ENCODE measurements at places on chromosomes 13 and 19.

DNA sequence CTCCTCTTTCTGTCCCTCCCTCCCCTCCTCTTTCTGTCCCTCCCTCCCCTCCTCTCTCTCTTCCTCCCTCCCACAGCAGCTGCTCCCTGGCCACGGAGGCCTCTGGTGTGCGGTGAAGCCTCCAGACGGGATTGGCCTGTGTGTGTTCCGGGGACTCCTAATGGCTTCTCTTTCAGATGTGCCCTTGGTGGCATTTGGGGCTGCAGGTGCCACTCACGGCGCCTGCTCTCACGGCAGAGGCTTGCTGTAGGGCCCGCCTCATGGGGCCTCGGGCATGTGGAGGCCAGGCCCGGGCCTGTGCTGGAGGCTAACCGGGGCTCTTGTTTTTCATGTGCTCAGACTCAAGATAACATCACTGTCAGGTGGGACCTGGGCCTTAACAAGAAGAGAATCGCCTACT lies 20.9 kb downstream of the UPF1 start:
- no peak for DNase-seq

DNA sequence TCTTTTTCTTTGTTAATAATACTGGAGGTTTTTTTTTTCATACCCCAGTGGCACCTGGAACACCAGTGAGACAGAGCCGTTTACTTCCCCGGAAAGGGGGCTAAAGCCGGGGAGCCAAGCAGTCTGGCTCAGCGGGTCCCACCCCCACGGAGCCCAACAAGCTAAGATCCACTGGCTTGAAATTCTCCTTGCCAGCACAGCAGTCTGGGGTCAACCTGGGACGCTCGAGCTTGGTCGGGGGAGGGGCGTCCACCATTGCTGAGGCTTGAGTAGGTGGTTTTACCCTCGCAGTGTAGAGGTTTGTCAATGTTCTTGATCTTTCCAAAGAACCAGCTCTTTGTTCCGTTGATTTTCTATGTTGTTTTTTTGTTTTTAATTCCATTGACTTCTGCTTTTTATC lies 94.6 kb upstream of the DIAPH3 start:
- no peak for DNase-seq

DNA sequence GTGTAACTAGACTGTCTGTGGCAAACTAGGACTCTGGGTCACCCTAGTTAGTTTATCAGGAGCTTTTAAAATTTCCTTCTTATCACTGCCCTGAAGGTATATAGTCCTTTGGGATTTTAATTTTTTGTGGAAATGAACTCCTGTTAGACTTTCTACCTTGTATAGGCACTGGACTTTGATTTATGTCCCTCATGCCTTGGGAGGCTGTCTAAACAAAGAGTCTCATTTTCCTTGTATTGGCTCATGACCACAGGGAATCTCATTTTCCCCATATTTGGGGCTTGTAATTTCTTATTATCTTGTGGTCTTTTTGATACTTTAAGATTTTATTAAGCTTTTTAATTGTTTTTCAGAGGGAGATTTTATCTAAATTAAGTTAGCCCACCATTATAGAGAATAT lies 21.4 kb downstream of the KCTD4 start:
- no peak for DNase-seq

- no peak for DNase-seq
Measured at GRCh38 chr19:18800636-18801035, 9.5 kb upstream of the COMP start.

GRCh38 chr13:27083183-27083582 lies 88.4 kb downstream of the USP12 start:
- DNase-seq = no peak

GRCh38 chr19:28454083-28454482 lies 758.9 kb downstream of the UQCRFS1 start:
- no peak for DNase-seq

DNA sequence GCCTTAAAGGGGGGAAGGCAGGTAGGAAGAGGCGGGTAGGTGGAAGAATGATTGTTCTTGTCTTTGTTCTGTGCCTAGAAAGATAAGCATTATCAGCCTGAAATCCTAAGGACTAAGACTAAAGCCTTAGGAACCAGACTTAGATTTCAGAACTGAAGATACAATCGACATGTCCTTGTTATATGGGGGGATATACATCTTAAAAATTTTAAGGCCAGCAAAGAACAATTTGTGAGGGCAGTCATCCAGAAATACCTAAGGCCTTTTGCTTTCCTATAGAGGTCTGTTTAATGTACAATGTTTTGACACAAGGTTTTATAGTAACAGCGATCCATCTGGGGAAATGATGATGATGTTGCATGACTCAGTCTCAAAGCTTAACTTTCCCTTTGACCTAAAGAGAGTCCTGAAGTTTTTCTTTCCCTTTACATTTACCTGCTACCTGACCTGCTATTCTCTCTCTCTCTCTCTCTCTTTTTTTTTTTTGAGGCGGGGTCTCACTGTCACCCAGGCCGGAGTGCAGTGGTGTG lies 20.2 kb upstream of the CEACAM6 start:
- DNase-seq = no peak

- peak; percentile 33 for DNase-seq
Measured at GRCh38 chr13:52405767-52406494, at the start of gene THSD1. Gene THSD1, minus strand, starts transcription at chr13:52406172. Its CDS starts 3,572 bp downstream, at chr13:52402600.

- DNase-seq = no peak
Measured at GRCh38 chr13:90485436-90485835, 862.1 kb upstream of the MIR17HG start.

- no peak for DNase-seq
Measured at GRCh38 chr13:43272851-43273250, 249.5 kb downstream of the DNAJC15 start.

- DNase-seq = peak; percentile 38
Measured at GRCh38 chr19:852136-853013, at the start of gene ELANE. Gene ELANE, plus strand, starts transcription at chr19:852303. Its CDS starts 26 bp downstream, at chr19:852329.

DNA sequence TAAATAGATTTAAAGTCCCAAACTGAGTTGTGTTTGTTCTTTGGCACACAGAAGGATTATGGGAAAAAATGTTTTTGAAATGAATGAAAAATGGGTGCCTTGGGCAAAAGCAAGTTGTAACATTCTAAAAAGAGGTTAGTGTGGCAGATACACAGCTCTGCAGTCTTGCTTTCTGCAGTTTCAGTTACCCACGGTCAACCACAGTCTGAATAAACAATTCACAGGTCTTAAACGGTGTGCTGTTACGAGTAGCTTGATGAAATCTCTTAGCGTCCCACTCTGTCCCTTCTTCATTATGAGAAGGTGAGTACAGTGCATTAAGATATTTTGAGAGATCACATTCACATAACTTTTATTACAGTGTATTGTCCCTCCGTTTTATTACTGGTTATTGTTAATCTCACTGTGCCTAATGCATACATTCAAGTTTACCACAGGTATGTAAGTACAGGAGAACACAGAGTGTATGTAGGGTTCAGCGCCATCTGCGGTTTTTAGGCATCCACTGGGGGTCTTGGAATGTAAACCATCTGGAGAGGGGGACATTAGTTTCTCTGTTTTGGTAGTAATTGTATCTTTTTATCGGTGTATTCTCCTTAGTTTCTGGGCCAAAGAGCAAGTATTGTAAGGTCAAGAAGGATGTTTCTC lies 8.1 kb downstream of the FARP1 start:
- DNase-seq = no peak

DNA sequence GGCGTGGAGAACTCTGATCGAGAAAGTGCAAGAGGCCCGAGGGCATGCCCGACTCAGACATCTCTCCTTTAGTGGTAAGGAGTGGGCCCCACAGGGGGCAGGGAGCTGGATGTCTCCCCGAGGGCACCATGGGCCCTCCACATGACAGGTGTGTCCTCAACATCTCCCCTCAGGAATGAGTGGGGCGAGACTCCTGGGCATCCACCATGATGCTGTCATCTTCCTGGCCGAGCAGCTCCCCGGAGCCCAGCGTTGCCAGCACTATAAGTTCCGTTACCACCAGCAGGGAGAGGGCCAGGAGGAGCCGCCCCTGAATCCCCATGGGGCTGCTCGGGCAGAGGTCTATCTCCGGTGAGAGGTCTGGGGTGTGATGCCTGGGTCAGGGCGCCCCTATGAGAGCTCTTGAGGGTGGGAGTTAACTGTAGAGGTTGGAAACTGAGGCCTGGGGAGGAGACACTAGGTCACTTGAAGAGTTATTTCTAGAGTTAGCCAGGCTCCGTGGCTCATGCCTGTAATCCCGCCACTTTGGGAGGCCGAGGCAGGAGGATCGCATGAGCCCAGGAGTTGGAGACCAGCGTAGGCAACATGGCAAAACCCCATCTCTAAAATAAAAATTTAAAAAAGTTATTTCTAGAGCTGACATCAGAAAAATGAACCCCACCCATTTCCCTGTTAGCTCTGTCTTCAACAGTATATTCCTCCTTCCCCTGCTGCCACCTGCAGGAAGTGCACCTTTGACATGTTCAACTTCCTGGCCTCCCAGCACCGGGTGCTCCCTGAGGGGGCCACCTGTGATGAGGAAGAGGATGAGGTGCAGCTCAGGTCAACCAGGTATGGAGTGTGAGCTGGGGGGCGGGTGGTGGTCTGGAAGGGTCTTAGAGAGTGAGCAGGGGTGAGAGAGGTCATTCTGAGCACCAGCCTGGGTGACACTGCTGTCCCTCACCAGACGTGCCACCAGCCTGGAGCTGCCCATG lies 5.1 kb downstream of the IGFLR1 start:
- peak; percentile 49 for DNase-seq

GRCh38 chr13:110980921-110981320 lies 66.1 kb upstream of the ANKRD10 start:
- DNase-seq = no peak

- peak; percentile 71 for DNase-seq
Measured at GRCh38 chr13:43908156-43909126, 28.7 kb downstream of the LACC1 start.

GRCh38 chr13:87087741-87088140 lies 583.4 kb upstream of the SLITRK5 start:
- no peak for DNase-seq

DNA sequence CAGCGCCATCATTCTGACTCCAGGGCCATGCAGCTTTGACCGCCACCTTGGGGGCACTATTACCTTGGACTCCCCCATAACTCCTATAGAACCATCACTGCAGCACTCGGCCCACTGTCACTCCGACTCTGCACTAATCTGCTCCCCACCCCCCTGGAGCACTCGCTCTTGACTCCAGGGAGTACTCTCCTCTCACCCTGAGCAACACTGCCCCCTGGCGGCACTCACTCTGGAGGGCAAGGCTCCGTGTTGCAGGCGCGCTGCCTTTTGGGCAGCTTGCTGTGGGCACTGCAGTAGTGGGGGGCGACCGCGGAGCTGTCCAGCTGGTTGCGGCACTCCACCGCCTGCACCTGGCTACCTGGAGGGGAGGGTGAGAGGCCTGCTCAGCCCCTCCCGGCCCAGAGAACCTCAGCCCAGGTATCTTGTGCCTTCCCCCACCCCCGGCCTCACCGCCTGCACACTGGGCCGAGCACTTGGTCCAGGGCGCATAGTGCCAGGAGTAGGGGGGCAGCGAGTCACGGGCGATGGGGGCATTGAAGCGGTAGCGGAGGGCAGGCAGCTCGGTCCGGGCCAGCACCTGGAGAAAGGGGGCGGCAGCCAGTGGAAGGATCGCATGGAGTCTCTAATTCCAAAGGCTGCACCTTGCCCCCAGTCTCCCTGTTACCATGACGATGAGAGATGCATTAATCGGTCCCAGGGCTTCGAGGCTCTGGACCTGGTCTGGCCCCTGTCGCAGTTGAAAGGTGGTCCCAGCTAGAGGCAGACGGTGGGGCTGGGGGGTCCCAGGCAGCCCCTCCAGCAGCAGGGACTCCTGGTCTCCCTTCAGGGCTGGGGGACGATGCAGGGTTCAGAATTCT lies 8.9 kb upstream of the MYO1F start:
- peak; percentile 76 for DNase-seq

DNA sequence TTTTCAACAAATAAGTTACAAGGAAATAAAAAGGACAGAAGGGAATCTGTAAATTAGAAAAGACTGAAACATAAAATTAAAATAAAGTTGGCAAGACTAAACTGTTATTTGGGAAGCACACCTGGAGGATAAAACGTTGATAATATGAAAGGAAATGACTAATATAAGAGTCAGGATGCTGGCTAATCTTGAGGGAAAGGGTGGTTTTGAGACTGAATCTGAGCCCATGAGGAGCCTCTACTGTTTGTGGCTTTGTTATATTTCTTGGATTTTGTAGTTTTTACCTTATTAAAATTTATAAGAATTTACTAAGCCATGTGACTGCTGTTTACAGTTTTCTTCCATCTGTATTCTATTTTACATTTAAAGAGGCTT lies 718.0 kb upstream of the SPRY2 start:
- no peak for DNase-seq

- DNase-seq = no peak
Measured at GRCh38 chr19:2659856-2660432, 42.5 kb downstream of the GNG7 start.

DNA sequence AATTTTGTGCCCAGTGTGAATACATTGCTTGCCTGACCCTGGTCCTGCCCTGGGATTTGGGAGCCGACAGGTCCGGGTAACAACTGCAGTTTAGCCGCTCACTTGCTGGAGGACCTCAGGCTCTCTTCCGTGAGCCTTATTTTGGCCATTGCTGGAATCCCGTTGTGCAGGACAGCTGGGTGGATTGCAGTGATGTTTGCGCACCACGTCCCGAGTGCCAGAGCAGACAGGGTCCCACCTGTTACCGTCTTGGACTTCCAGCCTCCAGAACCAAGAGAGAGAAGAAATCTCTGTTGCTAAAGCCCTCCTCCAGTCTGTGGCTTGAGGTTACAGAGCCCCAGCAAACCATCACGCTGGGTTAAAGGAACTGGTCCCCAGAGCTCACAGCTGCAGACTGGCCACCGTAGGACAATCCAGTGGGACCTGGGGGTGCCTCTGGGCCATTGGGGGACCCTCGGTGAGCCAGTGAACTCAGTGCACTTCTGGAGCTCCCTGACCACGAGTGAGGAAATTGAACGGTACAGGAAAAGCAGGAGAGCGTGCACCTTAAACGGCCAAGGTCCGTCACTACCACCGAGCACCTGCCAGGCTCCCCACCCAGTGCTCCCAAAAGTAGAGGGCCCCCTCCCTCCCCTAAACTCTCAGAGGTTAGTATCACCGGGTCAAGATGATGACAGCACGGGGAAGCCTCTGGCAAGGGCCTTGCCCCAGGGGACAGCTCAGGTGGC lies 92.9 kb downstream of the GNG7 start:
- DNase-seq = no peak

DNA sequence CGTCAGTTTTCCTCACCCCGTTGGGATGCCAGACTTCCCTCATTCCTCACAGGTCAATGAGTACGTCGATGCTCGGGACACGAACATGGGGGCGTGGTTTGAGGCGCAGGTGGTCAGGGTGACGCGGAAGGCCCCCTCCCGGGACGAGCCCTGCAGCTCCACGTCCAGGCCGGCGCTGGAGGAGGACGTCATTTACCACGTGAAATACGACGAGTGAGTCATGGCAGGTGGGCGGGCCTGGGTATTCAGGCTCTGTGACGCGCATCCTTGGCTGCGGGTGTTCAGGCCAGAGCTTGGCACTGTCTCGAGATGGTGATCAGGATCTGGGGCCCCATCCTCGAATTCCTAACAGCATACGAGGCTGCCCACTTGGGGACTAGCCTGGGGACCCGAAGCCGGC lies 21.4 kb downstream of the UHRF1 start:
- no peak for DNase-seq

GRCh38 chr19:1590641-1591397 lies 1.8 kb downstream of the MBD3 start:
- peak; percentile 82 for DNase-seq

GRCh38 chr19:18311502-18312091 lies 11.3 kb downstream of the LSM4 start:
- DNase-seq = no peak

- no peak for DNase-seq
Measured at GRCh38 chr13:27919659-27919933, 204 bp upstream of the PDX1 start.
